Activated naive CD8-positive, alpha-beta T cell treated with anti-CD3 and anti-CD28 coated beads for 36 hours (primary cell): ENCODE measurements at places on chromosomes 5 and 9.

DNA sequence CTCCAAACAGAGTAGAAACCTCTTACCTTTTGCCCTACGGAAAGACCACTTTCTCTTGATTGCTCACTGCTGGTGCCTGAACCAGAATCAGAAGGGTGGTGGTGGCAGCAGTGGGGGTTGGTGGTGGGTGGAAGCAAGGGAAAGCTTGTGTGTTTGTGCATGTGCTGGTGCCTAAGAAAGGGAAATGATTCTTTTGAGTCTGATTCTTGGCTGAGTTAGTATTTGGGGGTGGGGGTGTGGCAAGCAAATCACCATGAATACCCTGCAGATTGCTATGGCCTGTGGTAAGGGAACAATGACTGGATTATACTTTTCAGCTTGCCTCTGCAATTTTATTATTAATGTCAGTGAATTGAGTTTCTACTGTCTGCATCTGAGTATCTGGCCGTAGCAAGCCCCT, 106.6 kb downstream of the ARHGAP26 start:
- no peak for DNase-seq

DNA sequence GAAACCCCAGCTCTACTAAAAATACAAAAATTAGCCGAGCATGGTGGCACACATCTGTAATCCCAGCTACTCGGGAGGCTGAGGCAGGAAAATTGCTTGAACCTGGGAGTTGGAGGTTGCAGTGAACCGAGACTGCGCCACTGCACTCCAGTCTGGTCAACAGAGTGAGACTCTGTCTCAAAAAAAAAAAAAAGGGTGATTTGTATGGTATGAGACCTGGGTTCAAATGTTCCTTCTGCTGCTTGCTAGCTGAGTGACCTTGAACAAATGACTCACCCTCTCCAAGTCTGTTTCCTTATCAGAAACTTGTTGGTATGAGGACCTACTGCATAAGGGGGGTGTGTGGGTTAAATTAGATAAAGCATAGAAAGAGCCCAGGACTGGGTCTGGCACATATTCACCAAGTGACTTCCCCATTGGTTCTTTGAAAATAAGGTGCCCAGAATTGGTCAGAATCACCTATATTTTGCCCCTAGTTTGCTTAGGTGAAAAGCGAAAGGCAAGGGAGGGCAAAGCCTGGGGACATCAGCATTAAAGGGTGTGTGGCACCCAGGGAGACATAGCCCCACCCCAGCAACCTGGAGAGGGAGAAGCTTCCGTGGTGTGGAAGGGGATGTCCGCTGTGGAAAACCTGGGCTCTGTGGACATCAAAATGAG, 9.9 kb downstream of the SLC25A25 start:
- DNase-seq, result no peak

DNA sequence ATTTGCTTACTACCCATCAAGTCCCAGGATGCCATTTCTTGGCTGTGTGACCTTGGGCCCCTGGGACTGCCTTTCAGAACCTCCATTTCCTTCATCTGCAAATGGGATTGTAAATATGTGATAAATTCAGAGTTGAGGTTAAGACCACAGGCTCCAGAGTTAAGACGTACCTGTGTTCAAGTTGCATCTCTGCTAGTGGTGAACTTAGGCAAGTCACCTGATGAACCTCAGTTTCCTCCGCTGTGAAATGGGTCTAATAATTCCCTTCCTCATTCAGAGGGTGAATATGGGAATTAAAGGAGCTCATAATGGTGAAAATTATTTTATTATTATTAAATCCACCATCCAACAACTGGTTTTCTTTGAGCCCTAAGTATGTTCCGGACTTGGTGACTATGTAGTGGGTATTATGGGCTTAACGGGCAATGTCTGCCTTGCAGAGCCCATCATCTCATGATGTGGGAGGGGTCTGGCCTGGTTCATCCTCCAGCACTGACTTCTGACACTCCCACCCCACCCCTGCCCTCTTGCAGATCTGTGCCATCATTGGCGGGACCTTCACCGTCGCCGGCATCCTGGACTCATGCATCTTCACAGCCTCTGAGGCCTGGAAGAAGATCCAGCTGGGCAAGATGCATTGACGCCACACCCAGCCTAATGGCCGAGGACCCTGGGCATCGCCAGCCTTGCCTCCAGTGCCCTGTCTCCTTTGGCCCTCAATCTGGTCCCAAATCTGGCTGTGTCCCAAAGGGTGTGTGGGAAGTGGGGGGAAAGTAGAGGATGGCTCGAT, 8.9 kb upstream of the RPL26L1 start:
- DNase-seq, result no peak

- no peak for DNase-seq
These were observed 17.5 kb upstream of the LHFPL2 start for GRCh38 chr5:78666041-78666444.

GRCh38 chr9:73531658-73532057, 380.0 kb downstream of the ANXA1 start:
- DNase-seq, result no peak
